ENCODE measurements at places on chromosomes 7 and 10.

DNA sequence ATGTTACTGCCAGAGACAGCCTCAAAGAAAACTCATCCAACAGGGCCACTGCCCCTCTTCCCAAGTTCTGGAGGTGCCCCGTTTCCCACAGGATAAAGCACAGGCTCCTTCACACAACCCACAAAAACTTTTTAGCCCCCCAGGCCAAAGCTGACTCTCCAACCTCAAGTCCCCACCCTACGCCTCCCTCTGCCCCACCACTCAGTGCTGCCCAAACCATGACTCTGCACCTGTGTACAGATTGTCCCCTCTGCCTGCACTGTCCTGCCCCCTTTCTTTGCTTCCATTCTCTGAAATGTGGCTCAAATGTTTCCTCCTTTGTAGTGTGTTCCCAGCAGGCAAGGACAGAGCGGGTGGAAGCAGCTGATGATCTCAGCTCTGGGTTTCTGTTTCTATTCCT lies 284.0 kb downstream of the GRID1 start:
- no peak for DNase-seq

GRCh38 chr7:47435889-47436312 lies 146.0 kb downstream of the TNS3 start:
- DNase-seq: peak; percentile 68

DNA sequence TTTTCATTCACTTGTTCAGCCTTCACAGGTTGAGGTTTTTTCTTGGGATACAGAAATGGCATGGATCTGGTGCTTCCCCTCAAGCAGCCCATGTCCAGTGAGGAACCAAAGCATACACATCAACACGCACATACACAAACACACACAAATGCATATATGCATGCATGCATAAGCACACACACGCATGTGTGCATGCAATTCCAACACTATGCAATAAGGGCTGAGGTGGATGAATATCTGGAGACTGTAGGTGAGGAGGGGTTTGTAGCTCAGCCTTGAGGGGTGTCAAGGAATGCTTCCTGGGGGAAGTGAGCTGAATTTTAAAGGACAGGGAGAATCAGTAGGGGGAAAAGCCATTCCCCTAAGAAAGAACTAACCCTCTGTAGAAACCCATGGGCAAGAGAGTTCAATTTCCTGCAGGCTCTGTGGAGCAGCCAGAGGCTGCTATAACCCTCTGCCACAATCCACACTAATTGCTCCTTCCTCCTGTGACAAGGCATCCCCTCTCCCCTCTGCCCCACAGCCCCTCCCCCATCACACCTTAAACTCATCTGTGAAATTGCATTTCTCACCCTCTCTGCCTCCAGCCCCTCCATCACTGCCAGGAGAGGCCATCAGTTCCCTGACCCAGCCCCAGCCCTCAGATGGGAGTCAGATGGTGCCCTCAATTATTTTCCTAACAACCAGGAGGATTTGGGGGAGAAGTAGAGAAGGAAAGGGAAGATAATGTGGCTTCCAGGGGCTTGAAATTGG lies 316.4 kb downstream of the RPS24 start:
- DNase-seq: no peak

GRCh38 chr7:138868711-138869110 lies 70.7 kb upstream of the ATP6V0A4 start:
- no peak for DNase-seq
